ENCODE measurements at places on chromosomes 2 and 18.

DNA sequence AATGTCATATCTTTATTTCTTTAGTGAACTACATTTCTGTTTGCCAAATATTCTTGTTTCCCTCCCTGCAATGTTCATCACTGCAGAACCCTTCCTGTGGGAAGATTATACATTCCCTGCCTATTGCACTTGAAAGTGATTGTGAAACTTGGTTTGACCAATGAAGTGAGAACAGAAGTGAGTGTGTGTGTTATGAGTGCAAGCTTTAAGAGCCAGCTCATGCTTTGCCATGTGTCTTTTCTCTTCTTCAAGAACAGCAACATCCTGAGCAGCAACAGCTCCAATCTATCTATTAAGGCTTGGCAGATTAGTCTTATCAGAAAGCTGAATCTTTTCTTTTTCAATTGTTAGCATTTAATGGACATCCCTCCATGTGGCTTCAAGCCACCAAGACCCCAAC, 42.0 kb upstream of the UBE2E3 start:
- DNase-seq: peak; percentile 34

DNA sequence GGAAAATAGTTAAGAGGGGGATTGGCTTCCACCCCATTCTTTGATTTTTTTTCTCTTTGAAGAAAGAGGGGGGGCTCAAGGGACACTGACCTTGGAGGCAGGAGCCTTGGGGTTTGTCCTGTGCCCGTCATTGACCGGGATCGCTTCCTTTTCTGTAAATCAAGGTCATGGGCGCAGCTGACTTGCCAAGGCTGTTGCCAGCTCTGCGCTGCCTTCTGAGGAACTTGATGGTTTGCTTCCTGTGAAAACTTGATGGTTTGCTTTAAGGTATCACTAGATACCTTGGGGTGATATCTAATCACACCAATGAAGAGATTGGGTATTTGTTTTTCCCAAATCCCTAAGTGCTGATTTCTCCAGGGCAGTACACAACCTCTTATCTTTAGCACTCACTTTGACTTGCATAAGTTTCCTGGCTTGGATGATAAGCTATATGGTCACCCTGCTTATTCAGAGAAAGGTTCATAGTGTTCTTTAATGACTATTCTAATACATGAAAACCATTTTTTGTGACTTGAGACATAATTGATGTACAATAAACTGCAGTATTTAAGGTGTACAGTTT, 56.0 kb downstream of the DGKD start:
- DNase-seq: no peak

- DNase-seq: no peak
These were observed 74.8 kb downstream of the TXNL1 start for GRCh38 chr18:56563568-56563967.

- DNase-seq: peak; percentile 69
These were observed 78.5 kb downstream of the FIGN start for GRCh38 chr2:163657281-163657656.

DNA sequence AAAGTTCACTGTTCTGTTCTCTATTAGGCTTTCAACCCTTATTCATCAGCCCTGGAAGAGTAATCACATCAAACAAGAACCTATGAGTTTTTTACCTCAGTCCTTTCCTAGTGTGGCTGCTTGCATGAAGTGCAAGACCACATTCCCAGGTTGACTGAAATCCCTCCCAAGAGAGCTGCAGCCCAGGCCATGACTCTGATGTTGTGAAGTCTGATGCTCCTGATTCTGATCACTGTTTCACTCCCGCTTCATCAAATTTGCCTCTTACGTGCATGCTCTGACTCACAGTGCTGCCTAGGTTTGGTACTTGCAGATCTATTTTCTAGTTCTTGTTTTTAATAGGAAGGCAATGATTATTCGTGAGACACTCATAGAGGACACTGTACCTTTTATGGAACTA, 58.2 kb upstream of the DSEL start:
- DNase-seq: no peak

DNA sequence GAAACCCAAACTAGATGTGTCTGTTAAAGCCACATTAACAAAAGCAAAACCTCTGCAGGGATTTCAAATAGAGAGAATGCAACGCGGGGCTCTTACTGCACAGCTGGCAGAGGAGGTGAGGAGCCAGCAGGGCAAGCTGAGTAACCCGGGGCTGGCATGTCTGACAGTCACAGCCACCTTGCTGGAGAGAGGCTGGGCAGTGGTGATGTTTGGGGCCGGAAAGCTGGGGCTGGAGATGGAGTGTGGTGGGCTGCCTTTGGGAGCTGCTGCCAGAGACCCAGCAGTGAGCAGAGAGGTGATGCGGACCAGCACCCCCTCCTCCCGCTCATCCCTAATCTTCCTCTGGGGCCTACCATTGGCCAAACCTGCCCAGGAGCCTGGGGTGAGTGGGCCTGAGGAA, 204.5 kb upstream of the ARL4C start:
- DNase-seq: no peak

- DNase-seq: peak; percentile 98
These were observed 48.2 kb upstream of the CTAGE1 start for GRCh38 chr18:22465859-22466457.

DNA sequence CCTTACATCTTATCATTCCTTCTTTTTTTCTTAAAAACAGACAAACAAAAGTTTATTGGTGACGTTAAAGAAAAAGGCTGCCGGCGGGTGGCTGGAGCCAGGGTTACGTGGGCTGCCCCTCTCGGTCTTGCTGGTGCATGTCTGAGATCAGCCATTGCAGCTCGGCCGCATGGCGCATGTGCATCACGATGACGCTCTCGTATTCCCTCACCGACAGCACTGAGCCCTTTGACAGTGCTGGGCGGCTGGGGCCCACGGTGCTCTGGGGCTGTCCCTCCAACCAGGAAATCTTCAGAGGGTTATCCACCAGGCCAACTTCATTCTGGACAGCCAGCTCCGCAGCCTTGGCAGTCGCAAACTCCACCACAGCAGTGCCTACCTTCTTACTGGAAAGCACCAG, 1081.8 kb upstream of the TMEFF2 start:
- DNase-seq: no peak

- no peak for DNase-seq
These were observed 276.8 kb downstream of the SETBP1 start for GRCh38 chr18:44957461-44957860.

DNA sequence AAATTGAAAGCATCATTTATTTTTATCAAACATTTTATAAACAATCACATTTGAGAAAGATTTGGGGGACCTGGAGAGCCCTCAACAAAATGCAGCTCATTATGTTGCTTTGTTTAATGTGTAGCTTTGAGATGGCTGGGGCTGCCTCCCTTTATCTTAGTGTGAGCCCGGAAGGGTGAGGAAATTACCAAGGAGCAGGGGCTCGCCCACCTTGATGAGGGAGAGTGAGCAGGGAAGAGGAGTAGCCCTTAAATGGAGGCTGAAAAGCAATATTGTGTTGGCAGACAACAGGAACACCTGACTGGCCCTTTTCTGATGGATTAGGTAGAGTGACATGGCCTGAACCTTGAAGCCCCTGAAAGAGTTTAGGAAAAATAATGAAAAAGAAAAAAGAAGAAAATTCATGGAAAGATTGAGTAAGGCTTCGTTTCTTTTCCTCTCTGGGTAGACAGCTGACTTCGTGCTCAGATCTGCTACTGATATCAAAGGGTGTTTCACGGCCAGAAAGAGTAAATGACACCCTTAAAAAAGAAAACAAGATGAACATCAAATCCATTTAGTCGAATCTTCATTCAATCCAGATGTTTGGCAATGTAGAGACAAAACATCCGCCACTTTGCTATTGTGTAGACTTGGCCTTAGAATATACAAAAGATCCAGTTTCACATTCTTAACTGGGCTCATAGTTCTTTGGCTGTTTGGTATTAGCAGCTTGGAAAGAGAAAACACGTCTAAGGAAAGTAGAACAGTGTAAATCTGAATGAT, 206.5 kb upstream of the TCF4 start:
- DNase-seq: no peak

- DNase-seq: peak; percentile 54
These were observed 81.9 kb downstream of the NEURL3 start for GRCh38 chr2:96423291-96423690.

- DNase-seq: peak; percentile 64
These were observed 4.4 kb upstream of the SEMA4C start for GRCh38 chr2:96874198-96874831.

- DNase-seq: no peak
These were observed 270.8 kb downstream of the ZNF407 start for GRCh38 chr18:74868461-74868860.

DNA sequence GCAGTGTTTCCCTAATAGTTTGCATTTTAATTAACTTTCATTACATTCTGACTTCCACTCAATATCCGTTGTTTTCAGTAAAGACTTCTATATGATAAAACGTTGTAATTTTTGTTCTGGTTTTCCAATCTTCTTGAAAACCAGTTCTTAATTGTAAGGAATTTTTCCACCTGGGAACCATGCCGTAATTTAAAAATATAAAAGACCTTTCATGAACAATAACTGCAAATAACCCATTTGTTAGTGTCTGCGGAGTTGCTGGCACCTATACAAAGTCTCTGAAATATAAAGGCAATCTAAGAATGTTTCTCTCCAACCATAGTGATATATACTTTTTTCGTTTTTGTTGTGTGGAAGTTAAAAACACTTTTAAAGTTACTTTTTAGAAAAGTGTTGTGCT, 7.7 kb upstream of the SATB2 start:
- no peak for DNase-seq

- DNase-seq: no peak
These were observed 1.1 kb downstream of the SLC38A11 start for GRCh38 chr2:164954186-164954585.

GRCh38 chr2:66772618-66773017, 337.7 kb downstream of the MEIS1 start:
- no peak for DNase-seq

- no peak for DNase-seq
These were observed 127.8 kb downstream of the TRIM43 start for GRCh38 chr2:95719473-95720060.

DNA sequence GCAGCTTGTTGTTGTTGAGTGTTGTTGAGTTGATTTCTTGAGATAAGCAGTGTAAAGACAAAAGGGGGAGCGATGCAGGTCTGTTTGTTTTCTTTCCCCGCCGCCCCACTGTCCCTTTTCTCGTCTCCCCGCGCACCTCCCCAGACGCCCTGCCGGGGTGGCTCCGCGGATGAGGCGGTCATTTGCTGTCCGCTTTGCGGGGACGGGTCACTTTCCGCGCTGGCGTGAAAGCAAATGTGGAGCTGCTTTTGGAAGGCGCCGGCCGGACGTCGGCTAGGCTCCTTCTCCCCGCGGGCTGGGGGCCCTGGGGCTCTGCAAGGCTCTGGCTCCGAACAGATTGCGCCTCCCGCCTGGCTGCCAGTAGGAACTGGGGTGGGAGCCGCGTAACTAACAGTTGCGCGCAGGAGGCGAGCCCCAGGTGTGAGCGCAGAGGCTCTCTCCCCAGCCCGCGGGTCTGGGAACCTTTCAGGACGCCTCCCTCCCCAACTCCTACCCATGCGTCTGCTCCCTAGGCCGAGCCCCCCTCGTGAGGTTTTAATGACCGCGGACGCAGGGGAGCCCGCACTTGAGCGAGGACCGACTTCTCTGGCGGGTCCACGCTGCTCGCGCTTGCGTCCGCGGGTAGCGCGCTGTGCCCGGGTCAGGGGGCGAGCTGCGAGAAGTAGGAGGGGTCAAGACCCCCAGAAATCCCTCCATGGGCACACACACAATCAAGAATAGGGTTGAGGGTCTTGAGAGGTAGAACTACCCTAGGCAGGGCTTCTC, 146.6 kb downstream of the MEIS1 start:
- no peak for DNase-seq

DNA sequence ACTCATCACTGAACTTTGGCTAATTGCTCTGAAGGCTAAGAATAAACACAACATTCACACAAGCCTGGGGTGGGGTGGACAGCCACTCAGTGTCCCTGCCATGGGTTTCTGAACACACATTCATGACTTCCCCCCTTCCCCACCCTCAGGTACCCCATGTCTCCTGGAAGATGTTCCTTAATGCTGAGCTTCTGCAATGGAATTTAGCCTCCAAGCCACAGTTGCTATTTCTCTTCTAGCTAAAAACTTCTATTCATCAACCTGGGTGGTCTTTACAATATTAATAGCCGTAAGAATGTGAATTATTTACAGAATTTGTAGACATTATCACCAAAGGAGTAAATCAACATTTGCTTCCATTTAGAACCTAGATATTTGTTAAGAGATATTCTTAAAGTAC, 175.1 kb downstream of the ACKR3 start:
- DNase-seq: no peak

- no peak for DNase-seq
These were observed 789.8 kb upstream of the FSHR start for GRCh38 chr2:49943944-49944778.

DNA sequence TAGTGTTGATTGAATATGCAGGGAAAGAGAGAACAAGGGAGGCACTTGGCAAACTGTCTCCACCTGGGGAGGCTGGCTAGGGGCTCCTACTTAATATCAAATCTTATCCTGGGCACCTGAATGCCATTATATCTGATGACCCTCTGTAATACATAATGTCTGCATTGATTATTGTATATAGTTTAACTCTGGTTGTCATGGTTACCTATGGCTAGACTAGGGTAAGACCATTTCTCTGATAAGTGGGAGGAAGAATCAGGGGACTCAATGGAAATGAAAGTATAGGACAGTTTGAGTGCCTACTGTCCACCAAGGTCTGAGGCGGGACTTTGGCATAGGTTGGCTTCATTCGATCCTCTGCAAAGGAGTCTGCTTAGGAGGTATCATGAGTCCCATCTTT, 7.2 kb upstream of the TET3 start:
- no peak for DNase-seq

- no peak for DNase-seq
These were observed 50.6 kb downstream of the C2orf76 start for GRCh38 chr2:119316066-119316465.

DNA sequence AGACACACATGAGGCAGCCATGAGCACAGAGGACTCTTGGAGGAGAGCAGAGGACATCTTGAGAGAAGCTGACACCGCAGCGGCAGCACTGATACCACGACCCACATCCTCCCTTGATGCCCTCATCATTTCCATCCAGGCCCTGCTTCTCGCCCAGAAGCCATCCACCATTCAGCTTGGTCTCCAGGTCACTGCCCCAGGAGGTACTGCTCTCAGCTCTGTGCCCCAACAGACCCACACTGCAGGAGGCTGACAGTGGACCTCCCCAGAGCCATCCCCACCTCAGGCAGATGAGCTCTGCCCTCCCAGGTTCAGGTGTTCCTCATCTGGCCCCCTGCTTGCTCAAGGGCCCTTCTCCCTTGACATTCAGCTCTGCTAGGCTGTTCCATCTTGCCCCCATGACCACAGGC, 74.9 kb downstream of the ACKR3 start:
- DNase-seq: no peak

- no peak for DNase-seq
These were observed 9.9 kb downstream of the FHL2 start for GRCh38 chr2:105388971-105389381.

GRCh38 chr2:152387041-152387440, 52.1 kb downstream of the FMNL2 start:
- no peak for DNase-seq

Measured in mammary epithelial cell (primary cell).